ENCODE measurements at places on chromosomes 11 and 22. TPM values are rescaled to one million over a fixed set of nuclear protein-coding genes. Genes with fewer than 3 reads are reported as not detected.

Gene OR51E2
- 0.98 TPM for total RNA-seq

Gene DEPDC7
- total RNA-seq, result 2.5 TPM

Gene C11orf52
- 1.5 TPM for total RNA-seq

Gene MS4A1
- total RNA-seq, result not detected

Gene OR56A5
- total RNA-seq, result not detected

Gene DDTL
- not detected for total RNA-seq

Gene RCOR2
- total RNA-seq, result not detected

Gene TMEM134
- 88.6 TPM for total RNA-seq

Gene IFITM10
- 4.9 TPM for total RNA-seq

Gene GGT5
- 61.4 TPM for total RNA-seq

Gene TEX54
- not detected for total RNA-seq

Gene PHLDA2
- total RNA-seq, result 43.5 TPM

Gene ZBED5
- 40.8 TPM for total RNA-seq

Gene TP53AIP1
- 3.7 TPM for total RNA-seq

Gene NLRP14
- not detected for total RNA-seq

Gene CTSD
- total RNA-seq, result 508 TPM

Gene KCNJ11
- not detected for total RNA-seq

Gene MIAT
- 2.7 TPM for total RNA-seq

Gene TMPRSS5
- total RNA-seq, result not detected

Gene KREMEN1
- 24.6 TPM for total RNA-seq

Gene APOL6
- total RNA-seq, result 11.5 TPM

Gene KIRREL3
- total RNA-seq, result not detected

Gene TSPAN18
- total RNA-seq, result 12.8 TPM

Gene SYT13
- 1.2 TPM for total RNA-seq

Gene CABP7
- total RNA-seq, result not detected

Gene OR2D2
- not detected for total RNA-seq

Gene CYTH4
- 16.2 TPM for total RNA-seq

Gene PI4KA
- total RNA-seq, result 135 TPM

Gene CARD18
- total RNA-seq, result not detected

Gene PATE2
- total RNA-seq, result not detected

Gene CHRM4
- not detected for total RNA-seq

Gene EI24
- 70.7 TPM for total RNA-seq

Gene CBX7
- total RNA-seq, result 98.0 TPM

Gene TH
- total RNA-seq, result 21.9 TPM

Gene ZDHHC24
- total RNA-seq, result 16.5 TPM

Gene PIH1D2
- 1.5 TPM for total RNA-seq

Gene SREBF2
- 98.0 TPM for total RNA-seq

Gene FAM181B
- 0.49 TPM for total RNA-seq

Data from vagina (tissue), 2 donors.